ENCODE measurements at places on chromosomes 2 and 18. TPM values are rescaled to one million over a fixed set of nuclear protein-coding genes. Genes with fewer than 3 reads are reported as not detected.

- H3K36me3 ChIP-seq = no peaks in the 10 kb centered on the region
- H3K4me1 ChIP-seq = no peaks in the 10 kb centered on the region
- DNase-seq = no peak
- no peaks in the 10 kb centered on the region for H3K27me3 ChIP-seq
- H3K4me3 ChIP-seq = no peak overlapping the region
Observed at GRCh38 chr2:134362740-134363139, 108.9 kb downstream of the MGAT5 start.

GRCh38 chr2:27322766-27323595 is at the start of gene MPV17:
Gene MPV17, minus strand, starts transcription at chr2:27323097. Its CDS starts 580 bp downstream, at chr2:27322517.
- no peaks in the 10 kb centered on the region for H3K4me1 ChIP-seq
- H3K36me3 ChIP-seq = peaks cover 22% of the 10 kb centered on the region
- H3K27me3 ChIP-seq = no peaks in the 10 kb centered on the region
- peak; percentile 98 for DNase-seq
- peak within 1 kb of the TSS; percentile 98 for H3K4me3 ChIP-seq

- DNase-seq = peak; percentile 31
- no peak overlapping the region for H3K4me3 ChIP-seq
- no peaks in the 10 kb centered on the region for H3K4me1 ChIP-seq
- H3K27me3 ChIP-seq = peaks cover 24% of the 10 kb centered on the region
Observed at GRCh38 chr2:1874950-1875349, 130.6 kb upstream of the PXDN start.

GRCh38 chr2:74939919-74940812 is 18.3 kb upstream of the POLE4 start:
- H3K4me3 ChIP-seq = no peak overlapping the region
- no peaks in the 10 kb centered on the region for H3K36me3 ChIP-seq
- peaks cover 13% of the 10 kb centered on the region for H3K4me1 ChIP-seq
- no peak for DNase-seq
- H3K27ac ChIP-seq = no peak overlapping the region

DNAJC5G gene
- not detected for total RNA-seq

GRCh38 chr2:165660361-165660760 is 133.7 kb downstream of the GALNT3 start:
- no peaks in the 10 kb centered on the region for H3K36me3 ChIP-seq
- no peak overlapping the region for H3K4me3 ChIP-seq
- H3K27ac ChIP-seq = no peak overlapping the region

DNA sequence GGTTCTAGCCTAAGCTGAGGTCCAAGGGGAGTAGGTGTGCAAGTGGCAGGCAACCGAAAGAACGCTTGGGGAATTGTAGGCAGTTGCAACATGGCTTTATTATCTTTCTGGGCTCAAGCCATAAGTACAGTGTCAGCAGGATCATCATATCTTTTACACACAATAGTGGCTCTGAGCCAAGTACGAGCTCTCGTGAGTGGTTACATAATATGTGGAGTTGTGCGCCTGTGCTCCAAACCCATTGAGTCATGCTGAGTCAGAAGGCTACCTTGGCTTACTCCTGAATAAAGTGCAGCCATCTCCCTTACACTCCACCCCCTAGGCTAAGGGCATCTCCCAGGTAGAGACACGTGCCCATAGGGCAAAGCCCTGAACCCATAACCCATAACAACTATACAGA is 233.9 kb downstream of the SATB2 start:
- H3K4me1 ChIP-seq = peaks cover 4% of the 10 kb centered on the region
- no peaks in the 10 kb centered on the region for H3K27me3 ChIP-seq
- DNase-seq = no peak
- H3K27ac ChIP-seq = no peak overlapping the region
- no peak overlapping the region for H3K4me3 ChIP-seq

- peaks cover 16% of the 10 kb centered on the region for H3K4me1 ChIP-seq
- DNase-seq = peak; percentile 41
- no peaks in the 10 kb centered on the region for H3K27me3 ChIP-seq
- H3K27ac ChIP-seq = no peak overlapping the region
- H3K4me3 ChIP-seq = no peak overlapping the region
Observed at GRCh38 chr18:3654442-3655253, 204.7 kb downstream of the TGIF1 start.

DNA sequence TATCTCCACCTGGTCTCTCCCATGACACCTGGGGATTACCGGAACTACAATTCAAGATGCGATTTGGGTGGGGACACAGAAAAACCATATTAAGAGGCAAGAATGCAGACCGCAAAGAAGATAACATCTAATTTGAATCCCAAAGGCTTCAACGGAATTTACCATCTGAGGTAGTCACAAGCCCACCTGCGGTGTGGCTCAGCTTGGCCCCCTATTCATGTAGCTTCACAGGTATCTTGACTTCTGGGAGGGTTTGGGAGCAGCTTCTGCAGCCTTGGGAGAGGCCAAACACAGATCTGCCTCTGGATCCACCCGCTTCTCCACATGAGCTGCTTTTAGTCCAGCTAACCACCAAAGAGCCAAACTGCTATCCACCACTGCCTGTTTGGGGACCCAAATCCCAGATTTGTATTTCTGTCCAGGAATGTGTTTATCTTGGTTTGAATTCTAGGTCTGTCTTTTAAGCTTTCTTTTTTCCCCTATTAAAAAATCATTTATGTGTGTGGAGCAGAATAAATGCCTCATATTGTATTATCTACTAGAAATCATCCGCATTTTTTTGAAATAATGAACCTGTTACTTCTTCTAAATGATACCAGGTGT is 247.6 kb downstream of the DLGAP1 start:
- peak; percentile 69 for DNase-seq
- H3K4me1 ChIP-seq = no peaks in the 10 kb centered on the region
- H3K27me3 ChIP-seq = no peaks in the 10 kb centered on the region
- no peak overlapping the region for H3K27ac ChIP-seq

DNA sequence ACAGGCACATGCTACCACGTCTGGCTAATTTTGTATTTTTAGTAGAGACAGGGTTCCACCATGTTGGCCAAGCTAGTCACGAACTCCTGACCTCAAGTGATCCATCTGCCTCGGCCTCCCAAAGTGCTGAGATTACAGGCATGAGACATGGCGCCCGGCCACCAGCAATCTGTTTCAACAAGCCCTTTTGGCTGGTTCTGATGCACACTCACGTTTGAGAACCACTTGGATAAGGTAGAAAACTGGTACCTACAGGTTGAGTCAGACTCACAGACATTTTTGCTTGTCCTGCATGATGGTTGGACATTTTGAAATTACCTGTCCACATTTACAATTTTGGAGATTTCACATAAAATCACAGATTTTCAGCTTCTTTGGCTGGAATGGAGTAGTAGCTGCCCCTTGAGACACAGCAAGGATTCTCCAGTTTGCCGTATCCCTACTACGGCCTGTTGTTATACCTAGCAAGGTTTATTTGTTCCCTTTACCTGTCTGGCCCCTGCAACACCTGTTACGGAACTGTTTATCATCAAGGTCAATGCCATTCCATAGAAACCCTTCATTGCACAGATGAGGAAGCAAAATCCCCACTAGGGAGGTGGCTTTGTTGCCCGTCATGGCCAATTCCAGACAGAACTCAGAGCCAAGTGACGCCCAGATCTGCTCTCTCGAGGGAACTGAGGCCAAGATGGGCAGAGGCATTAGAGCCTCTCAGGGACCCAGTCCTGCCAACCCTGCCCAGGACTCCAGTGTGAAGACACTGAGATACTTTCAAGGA is 31.4 kb upstream of the IGFBP2 start:
- peaks cover 5% of the 10 kb centered on the region for H3K4me1 ChIP-seq
- no peak for DNase-seq
- H3K36me3 ChIP-seq = no peaks in the 10 kb centered on the region
- no peaks in the 10 kb centered on the region for H3K27me3 ChIP-seq
- H3K27ac ChIP-seq = no peak overlapping the region
